ENCODE measurements at places on chromosomes 13 and 19. TPM values are rescaled to one million over a fixed set of nuclear protein-coding genes. Genes with fewer than 3 reads are reported as not detected.

DNA sequence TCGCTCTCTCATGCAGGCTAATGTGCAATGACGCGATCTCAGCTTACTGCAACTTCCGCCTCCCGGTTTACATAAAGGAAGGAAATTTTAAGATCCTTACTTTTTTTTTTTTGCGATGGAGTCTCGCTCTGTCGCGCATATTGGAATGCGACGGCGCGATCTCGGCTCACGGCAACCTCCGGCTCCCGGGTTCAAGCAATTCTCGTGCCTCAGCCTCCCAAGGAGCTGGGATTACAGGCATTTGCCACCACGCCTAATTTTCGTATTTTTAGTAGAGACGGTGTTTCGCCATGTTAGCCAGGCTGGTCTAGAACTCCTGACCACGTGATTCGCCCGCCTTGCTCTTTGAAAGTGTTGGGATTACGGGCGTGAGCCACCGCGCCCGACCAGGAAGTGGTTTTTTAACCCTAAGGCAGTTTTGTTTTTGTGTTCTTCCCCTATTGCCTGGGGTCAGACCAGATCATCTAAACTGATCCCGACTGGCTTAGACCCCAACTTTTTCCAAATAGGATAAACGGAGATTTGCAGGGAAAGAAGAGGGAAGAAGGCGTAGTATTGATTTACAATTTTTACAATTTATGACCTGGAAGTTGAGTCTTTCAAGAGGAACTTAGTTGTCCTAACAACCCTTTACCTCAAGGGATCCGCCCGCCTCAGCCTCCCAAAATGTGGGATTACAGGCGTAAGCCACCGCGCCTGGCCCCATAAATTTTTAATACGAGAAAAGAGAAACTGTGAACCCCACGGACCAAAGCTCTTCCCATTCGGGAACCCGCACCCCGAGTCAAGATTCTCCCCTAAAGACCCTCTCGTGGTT lies 142.0 kb downstream of the ZNF737 start:
- DNase-seq, result peak; percentile 68
- H3K27ac ChIP-seq, result peak overlapping the region; percentile 83
- no peaks in the 10 kb centered on the region for H3K4me1 ChIP-seq
- no peaks in the 10 kb centered on the region for H3K36me3 ChIP-seq
- H3K4me3 ChIP-seq, result peak overlapping the region; percentile 71

GRCh38 chr13:42271337-42272114 lies 426 bp upstream of the AKAP11 start:
- H3K27ac ChIP-seq, result peak overlapping the region; percentile 96
- H3K4me1 ChIP-seq, result peaks cover 10% of the 10 kb centered on the region
- DNase-seq, result peak; percentile 94
- H3K36me3 ChIP-seq, result no peaks in the 10 kb centered on the region
- peak overlapping the region; percentile 90 for H3K4me3 ChIP-seq
- no peaks in the 10 kb centered on the region for H3K27me3 ChIP-seq

The FCAR gene
- total RNA-seq, result 0.71 TPM

- DNase-seq, result no peak
- no peaks in the 10 kb centered on the region for H3K27me3 ChIP-seq
- peaks cover 11% of the 10 kb centered on the region for H3K36me3 ChIP-seq
- peak overlapping the region; percentile 82 for H3K27ac ChIP-seq
- H3K4me1 ChIP-seq, result peaks cover 76% of the 10 kb centered on the region
These were observed 11.3 kb downstream of the LCP1 start for GRCh38 chr13:46170687-46171086.

- no peak overlapping the region for H3K4me3 ChIP-seq
- H3K4me1 ChIP-seq, result no peaks in the 10 kb centered on the region
- no peak overlapping the region for H3K27ac ChIP-seq
- no peaks in the 10 kb centered on the region for H3K36me3 ChIP-seq
- H3K27me3 ChIP-seq, result no peaks in the 10 kb centered on the region
These were observed 222.4 kb upstream of the PCDH17 start for GRCh38 chr13:57409121-57409520.

DNA sequence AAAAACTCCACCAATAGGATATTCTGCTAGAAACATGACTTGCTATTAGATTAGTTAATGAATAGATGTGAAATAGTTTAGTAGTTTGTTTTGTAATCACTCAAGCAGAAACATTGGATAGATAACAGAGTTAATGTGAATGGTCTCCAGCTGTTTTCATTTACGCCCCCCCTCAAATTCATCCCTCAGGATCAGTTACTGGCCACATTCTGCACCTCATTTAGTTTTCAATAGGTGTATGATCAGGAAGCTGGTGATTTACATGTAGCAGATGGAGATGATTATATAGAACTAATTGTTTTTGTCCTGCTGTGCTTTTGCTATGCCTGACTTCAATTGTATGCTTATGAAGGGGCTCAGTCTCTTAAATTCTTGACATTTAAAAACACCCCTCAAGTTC lies 759.0 kb downstream of the SLITRK6 start:
- H3K36me3 ChIP-seq, result no peaks in the 10 kb centered on the region
- no peak overlapping the region for H3K27ac ChIP-seq
- DNase-seq, result no peak
- H3K4me3 ChIP-seq, result no peak overlapping the region
- no peaks in the 10 kb centered on the region for H3K4me1 ChIP-seq

DNA sequence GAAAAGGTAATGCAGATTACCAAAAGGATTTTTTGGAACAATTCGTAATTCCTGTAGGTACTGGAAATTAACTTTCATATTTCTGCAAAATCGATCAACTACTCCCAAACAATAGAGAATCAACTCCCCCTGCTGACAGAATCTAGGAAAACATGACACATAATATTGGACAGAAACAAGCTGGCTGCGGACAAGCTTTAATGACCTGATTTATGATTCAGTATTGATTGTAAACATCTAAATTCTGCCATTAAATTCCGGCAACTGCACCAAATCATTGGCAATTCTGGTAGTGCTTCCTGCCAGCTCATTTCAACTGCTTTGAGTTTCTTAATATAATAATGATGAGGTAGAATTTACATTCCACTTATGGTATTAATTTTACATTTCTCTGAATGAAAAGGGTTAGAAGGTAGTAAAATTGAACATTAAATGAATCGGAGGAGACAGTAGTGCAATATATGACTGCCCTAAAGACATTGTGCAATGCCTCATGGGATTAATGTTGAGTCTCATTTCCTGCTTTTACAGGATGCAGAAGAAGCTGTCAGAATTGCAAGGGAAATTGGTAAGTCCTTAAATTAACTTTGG lies 146.5 kb downstream of the PCCA start:
- H3K27me3 ChIP-seq, result no peaks in the 10 kb centered on the region
- H3K36me3 ChIP-seq, result no peaks in the 10 kb centered on the region
- peak; percentile 3 for DNase-seq
- no peak overlapping the region for H3K27ac ChIP-seq
- H3K4me3 ChIP-seq, result no peak overlapping the region
- no peaks in the 10 kb centered on the region for H3K4me1 ChIP-seq

DNA sequence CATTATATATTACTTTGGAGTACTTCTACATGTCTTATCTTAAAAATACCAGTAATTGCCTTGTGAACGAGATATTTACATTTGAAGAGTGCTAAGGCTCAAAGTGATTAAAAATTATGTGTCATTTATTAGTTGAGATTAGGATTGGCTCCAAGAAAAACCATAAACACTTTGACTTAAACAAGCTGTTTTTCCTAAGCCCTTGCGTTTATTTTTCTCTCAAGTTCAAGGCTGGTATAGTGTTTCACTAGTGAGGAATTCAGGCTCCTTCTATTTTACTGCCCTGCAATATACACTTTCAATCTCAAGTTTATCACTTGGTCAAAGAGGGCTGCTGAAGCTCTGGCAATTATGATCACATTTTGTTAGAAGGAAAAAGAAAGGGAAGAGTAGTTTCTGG lies 49.9 kb downstream of the UFM1 start:
- no peaks in the 10 kb centered on the region for H3K27me3 ChIP-seq
- no peak overlapping the region for H3K4me3 ChIP-seq
- H3K27ac ChIP-seq, result no peak overlapping the region
- no peaks in the 10 kb centered on the region for H3K36me3 ChIP-seq
- DNase-seq, result no peak

The PLPPR3 gene
- 0.19 TPM for total RNA-seq
